ENCODE measurements at places on chromosomes 12 and 14.

GRCh38 chr12:39277416-39277815, 165.5 kb downstream of the KIF21A start:
- no peak for DNase-seq

DNA sequence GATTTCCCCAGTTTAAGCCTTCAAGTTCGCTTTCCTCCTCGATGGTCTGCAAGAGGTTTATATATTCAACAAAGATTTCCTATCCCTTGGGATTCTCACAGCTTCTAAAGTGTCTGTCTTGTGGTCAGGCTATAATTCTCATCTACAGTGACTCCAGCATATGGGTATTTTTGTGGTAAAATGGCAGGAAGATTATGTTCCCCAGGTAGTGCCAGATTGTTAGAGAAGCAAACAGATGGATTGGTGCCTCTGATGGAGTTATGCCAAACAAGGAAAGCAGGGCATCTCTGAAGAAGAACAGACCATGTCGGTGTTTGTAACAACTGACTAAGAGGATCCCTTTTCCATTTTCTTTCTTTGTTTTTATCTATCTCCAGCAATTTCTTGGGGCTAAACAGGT, 5.5 kb upstream of the CCDC175 start:
- no peak for DNase-seq

DNA sequence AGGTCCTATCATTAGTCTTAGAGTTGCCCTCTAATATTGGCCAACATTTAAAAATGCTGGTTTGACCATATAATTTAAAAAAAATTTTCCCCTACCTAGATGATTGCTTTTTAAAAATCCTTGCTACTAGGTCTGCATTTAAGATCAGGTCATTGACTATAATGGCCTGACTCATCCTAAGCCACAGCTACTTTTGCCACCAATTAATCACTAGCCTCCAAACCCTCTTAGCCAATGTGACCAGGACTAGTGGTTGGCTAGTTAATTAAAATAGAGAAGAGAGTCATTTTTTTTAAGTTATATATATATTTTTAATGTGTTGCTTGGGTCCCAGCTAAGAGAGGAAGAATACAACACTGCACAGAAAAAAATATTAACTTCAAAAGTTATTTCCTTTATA, 57.5 kb downstream of the SOS2 start:
- DNase-seq, result no peak

DNA sequence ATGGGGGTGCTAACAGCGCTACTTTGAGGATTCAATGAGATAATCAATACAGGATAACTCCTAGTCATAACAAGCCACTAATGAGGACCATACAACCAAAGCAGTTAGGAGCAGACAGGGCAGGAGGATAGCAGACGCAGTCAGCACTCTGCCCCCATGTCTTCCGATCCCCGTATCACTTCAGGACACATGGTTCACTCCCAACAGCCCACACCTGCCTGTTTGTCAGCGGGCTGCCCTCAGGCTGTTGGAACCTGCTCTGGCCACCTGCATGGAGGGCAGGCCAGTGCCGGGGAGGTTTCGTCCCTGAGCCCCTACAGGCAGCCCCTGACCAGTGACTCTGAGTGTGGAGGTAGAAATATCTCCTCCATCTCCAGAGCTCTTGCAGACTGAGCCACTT, 37.1 kb upstream of the LTBP2 start:
- DNase-seq, result no peak

DNA sequence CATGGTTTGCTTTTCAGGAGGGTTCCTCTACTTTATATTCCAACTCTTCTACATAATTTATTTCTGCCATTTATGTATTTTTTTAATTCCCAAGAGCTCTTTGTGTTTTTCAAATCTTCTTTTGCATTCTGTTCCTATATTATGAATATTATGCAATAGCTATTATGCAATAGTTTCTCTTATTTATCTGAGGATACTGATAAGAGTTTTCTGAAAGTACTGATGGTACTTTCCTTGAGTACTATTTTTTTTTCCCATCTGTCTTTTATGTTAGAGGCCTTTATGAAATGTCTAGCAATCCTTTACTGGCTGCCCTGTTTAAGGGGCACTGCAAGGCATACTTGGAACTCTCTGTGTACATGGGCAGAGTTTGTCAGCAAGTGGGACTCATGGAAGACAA, 93.4 kb downstream of the SLC41A2 start:
- DNase-seq, result no peak
